ENCODE measurements at places on chromosomes 7 and 10.

GRCh38 chr7:121081327-121081936 lies 92.9 kb downstream of the CPED1 start:
- DNase-seq = peak; percentile 75

GRCh38 chr7:94643771-94644545 lies 12.0 kb downstream of the SGCE start:
- DNase-seq = no peak

GRCh38 chr10:89710753-89711152 lies 9.4 kb downstream of the KIF20B start:
- DNase-seq = no peak

DNA sequence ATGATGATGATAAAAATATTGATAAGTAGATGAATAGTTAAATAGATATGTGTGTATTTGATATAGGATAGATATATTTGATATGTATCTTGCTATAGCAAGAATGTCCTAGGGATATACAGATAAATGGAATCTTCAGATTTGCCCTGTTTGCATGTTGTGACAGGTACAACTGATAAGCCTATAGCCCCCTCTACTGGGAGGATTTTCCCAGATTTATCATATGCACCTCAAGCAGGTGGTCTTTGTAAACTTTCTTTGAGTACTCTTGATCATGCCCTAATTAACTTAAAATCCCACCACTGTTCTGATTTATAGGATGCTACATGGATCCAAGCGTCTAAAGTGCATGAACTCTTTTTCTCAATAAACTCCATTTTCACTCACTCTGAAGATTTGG lies 1050.7 kb downstream of the SORCS3 start:
- DNase-seq = peak; percentile 13

DNA sequence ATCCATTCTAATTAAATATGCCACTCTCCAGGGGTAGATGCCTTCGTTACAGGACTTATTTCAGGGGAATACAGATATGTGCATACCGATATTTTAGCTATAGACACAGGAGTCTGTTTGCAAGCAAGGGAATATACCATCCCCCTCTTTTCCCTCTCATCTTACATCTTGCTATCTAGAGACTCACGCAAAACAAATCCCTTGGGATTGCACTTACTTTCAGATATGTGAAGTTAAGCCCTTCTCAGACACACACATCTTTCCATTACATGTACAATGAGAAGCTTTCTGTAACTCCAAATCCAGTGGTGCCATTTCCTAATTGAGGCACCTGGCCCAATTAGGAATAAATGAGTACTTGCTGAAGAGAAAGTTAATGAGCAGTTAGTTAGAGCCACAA lies 250.4 kb upstream of the FZD8 start:
- DNase-seq = no peak

GRCh38 chr10:97207756-97208346 lies 22.1 kb upstream of the SLIT1 start:
- no peak for DNase-seq

- DNase-seq = peak; percentile 54
These were observed 44.2 kb downstream of the PDLIM1 start for GRCh38 chr10:95246582-95247051.

GRCh38 chr7:41809940-41810576 lies 107.2 kb upstream of the INHBA start:
- no peak for DNase-seq

- DNase-seq = no peak
These were observed 93.1 kb downstream of the BMPER start for GRCh38 chr7:33998476-33998875.

- peak; percentile 73 for DNase-seq
These were observed 1.3 kb upstream of the BMPER start for GRCh38 chr7:33903791-33904680.

GRCh38 chr10:8444630-8445029 lies 390.1 kb downstream of the GATA3 start:
- DNase-seq = no peak

DNA sequence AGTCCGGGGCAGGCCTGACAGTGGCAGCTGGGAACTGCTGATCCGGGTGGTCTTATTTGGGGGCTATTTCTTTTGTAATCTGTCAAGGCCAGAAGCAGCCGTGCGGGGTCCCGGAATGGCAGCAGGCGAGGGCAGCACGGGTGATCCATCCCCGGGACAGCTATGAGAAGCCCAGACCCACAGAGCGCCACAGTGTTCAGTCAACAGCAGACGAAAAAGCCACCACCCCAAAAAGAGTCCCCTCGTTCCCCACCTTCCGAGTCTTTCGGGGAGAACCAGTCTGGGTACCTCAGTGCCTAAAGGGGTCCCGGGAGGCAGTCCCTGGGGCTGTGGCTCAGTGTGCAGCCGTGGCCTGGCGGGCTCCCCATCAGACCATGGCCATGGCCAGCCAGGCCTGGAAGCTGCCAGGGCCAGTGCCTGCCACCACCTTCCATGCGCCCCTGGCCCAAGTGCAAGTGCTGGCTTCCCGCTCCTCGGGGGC lies 125.1 kb upstream of the KCTD7 start:
- no peak for DNase-seq

- no peak for DNase-seq
These were observed 59.5 kb upstream of the NPTX2 start for GRCh38 chr7:98557538-98558031.

DNA sequence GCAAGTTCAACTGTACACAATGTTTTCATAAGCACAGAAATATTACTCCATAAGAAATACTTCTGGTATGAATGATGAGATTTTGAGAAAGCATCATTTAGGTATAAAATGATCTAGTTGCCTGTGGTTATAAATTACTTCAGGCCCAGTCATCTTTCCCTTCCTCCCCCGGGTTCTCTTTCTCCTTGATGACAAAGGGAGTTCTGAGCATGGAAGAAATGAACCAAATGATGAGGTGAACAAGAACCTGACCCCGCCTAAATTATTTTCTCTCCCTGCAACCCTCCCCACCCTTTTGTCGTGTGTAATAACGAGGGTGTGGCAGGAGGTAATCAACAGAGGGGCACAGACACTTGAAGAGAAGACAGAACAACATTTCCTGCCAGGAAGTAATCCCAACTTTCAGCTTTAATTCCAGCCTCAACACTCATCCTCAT lies 319.6 kb upstream of the SP8 start:
- no peak for DNase-seq

DNA sequence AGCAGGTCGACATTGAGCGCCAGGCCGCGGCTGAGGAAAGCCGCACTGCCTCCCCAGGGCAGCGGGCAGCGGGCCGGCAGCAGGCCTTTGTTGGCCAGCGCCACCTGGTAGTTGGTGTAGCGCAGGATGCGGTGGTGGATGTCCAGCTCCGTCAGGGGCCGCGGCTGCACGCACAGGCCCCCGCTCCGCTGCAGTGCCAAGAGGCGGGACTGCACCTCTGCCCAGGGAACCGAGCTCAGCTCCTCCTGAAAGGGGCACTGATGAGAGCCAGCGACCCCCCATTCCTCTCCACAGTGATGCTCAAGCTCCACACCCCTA lies 5.2 kb downstream of the ATG9B start:
- no peak for DNase-seq

DNA sequence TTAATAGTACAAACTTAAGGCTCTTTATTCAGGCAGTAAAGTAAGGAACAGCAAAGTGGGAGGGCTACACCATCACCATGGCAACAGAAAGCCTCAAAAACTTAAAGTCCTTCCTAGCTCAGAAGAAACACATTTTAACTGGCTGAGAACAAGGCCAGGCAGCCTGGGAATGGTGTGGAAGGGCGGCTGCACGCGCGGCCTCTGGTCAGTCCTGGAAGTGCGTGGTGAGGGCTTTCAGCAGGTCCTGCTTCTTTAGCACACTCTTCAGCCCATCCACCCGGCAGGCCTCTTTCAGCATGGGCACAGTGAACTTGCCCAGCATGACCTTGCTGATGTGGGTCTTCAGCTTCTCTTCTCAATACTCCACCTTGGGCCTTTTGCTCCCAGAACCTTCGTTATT lies 133.0 kb downstream of the CYP26A1 start:
- DNase-seq = no peak

GRCh38 chr7:85567983-85568382 lies 381.1 kb upstream of the SEMA3D start:
- DNase-seq = no peak

DNA sequence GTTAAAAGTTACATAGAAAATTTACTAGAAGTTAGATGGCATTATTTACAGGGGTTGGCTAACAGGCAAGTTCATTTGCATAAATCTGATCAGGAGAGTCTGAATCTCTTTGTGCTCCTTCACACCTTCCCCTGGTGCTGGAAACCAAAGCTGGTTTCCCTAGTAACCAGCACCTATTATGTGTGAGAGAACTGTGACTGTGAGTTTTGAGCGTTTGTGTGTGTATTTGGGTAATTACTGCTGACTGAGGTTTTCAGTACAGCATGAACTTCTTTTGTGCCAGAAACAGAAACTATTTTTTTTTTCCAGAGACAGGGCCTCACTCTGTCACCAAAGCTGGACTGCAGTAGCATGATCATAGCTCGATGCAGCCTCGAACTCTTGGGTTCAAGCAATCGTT lies 10.3 kb upstream of the IFIT1B start:
- no peak for DNase-seq

GRCh38 chr10:15227611-15228372 lies 59.3 kb upstream of the NMT2 start:
- DNase-seq = no peak

DNA sequence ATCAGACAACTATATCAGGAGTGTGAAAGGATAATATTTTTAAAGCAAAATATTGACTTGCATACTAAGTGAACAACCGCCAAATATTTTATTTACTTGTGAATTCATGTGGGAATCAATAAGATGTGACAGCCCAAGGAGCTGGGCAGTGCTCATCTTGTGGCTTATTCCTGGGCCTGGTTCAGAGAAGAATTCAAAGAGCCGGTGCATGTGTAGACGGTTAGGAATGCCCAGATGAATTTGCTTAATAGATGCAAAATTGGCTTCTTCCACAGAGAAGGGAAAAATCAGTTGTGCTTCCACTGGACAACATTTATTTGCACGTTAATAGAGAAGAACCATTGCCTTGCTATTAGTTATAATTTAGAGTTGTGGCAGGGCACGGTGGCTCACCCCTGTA lies 4.4 kb downstream of the MYL7 start:
- DNase-seq = no peak

DNA sequence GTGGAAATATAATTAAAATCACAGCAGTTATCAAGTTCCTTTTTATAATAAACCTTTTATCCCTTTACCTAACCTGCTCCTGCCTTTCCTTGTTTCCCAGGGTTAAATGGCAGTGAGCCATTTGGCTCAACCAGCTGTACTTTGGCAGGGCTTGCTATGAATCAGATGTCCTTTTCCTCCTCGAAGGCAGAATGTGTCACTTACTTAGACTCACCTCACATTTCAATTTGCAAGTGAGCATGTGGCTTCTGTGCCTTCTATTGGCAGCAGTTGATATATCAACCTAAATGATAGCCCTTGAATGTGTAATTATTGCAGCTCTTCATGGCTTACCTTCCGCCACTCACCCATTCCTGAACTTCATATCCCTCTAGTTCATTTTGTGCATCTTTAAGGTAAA lies 301.7 kb downstream of the CSTF2T start:
- DNase-seq = peak; percentile 45
